Frontal cortex (tissue), 4 donors: ENCODE measurements at places on chromosomes 7 and 10.

- DNase-seq: no peak
These were observed 928 bp upstream of the CSTF2T start for GRCh38 chr10:51700228-51700817.

GRCh38 chr10:98463976-98464754 lies 17.4 kb upstream of the HPS1 start:
- DNase-seq: no peak

- DNase-seq: no peak
These were observed 18.9 kb downstream of the NOD1 start for GRCh38 chr7:30459591-30460245.

- no peak for DNase-seq
These were observed 44.8 kb upstream of the EMX2 start for GRCh38 chr10:117497736-117498135.

DNA sequence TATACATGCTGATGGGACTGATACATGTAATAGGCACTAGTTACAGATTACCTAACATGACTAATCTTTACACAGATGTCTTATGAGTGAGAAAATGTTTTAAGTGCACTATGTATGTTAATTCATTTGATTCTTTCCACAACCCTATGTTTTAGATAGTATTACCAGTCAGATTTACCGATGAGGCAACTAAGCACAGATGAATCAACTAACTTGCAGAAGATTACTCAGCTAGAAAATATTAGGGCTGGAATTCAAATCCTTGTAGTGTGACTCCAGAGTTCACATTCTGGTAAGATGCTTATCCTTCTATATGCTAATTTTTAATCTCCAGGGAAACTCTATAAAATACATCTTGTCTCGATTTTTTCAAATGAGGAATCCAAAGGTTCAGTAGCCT lies 964.9 kb downstream of the REEP3 start:
- DNase-seq: no peak

DNA sequence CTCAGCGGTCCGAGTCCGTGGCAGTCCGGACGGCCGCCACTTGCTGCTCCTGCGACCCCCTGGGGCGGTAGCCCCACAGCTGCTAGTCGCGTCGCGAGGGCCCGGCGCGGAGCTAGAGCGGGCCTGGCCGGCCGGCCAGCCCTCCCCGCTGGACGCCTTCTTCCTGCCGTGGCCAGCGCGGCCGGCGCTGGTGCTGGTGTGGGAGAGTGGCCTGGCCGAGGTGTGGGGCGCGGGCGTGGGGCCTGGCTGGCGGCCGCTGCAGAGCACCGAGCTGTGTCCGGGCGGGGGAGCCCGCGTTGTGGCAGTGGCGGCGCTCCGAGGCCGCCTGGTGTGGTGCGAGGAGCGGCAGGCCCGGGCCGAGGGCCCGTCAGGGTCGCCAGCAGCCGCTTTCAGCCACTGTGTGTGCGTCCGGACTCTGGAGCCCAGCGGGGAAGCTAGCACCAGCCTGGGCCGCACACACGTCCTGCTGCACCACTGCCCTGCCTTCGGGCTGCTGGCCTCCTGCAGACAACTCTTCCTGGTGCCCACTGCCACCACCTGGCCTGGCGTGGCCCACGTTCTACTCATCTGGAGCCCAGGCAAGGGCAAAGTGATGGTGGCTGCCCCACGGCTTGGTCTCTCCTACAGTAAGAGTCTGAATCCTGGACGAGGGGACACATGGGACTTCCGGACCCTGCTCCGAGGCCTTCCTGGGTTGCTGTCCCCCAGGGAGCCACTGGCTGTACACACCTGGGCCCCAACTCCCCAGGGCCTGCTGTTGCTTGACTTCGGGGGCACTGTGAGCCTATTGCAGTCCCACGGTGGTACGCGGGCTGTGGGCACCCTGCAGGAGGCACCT lies 631 bp downstream of the HPS6 start:
- DNase-seq: peak; percentile 55

GRCh38 chr7:26853788-26854393 lies 10.5 kb downstream of the SKAP2 start:
- no peak for DNase-seq

DNA sequence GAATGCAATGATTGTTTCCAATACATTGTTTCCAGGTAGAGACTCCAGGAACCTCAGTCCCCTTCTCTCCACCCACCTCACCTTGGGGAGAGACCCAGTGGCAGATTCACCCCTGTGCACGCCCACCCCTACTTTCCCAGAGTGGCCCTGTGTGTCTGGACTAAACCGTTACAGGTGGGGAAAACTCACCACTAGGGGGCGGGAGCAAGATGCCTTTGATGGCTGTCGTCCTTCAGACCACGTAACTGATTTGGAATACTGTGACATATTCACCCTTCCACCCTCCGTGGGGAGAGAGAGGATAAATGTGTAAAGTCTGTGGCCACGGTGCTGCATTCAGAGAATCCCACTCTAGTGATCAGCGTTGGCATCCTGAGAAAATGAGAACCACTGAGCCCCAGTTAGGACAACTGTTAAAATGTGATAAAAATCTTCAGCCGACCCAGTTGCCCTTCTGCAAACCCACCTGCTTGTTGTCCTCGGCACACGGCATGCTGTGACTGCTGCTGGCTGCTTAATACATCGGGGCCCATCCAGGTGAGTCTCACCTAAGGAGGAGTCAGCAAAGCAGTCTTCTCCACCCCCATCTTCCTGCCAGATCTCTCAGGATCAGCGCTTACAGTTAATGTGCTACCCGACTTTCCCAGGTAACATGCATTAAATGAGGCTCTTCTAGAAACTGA lies 41.5 kb upstream of the NMT2 start:
- peak; percentile 76 for DNase-seq

GRCh38 chr7:6252341-6252746 lies 20.1 kb downstream of the CYTH3 start:
- DNase-seq: no peak

DNA sequence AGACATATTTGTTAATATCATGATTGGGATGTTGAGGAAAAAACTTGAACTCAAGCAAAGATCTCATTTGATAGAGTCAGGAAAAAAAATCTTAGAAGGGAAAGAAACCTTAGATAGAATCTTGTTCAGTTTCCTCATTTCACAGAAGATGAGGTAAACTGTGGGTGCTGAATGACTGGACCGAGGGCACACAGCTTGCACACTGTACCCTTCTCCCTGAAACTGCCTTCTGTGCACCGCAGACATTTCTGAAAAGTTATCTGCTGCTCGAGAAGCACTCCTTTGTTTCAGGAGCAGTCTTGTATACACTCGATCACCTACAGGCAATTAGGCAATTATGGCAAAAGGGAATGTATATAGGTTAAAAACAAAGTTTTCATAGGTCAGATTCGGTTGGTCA lies 167.4 kb downstream of the SKAP2 start:
- DNase-seq: no peak

GRCh38 chr7:7099584-7100014 lies 82.7 kb upstream of the C1GALT1 start:
- DNase-seq: no peak

DNA sequence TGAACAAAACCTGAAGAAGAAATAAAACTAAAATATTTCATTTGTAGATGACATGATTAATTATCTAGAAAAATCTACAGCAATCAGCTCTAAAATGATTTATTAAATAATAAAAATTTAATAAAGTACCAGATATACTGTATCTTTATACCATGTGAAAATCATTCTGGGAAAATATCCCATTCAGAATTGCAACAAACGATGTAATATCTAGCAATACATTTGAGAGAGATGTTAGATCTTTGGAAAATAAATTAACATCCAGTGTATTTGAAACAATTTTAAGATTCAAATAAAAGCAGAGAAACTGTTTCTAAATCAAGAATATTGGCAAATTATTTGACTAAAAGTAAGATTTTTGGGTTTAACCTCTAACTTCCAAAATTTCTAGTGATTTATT lies 62.2 kb downstream of the ZEB1 start:
- no peak for DNase-seq

GRCh38 chr7:1817061-1817712 lies 147.1 kb downstream of the ELFN1 start:
- no peak for DNase-seq

DNA sequence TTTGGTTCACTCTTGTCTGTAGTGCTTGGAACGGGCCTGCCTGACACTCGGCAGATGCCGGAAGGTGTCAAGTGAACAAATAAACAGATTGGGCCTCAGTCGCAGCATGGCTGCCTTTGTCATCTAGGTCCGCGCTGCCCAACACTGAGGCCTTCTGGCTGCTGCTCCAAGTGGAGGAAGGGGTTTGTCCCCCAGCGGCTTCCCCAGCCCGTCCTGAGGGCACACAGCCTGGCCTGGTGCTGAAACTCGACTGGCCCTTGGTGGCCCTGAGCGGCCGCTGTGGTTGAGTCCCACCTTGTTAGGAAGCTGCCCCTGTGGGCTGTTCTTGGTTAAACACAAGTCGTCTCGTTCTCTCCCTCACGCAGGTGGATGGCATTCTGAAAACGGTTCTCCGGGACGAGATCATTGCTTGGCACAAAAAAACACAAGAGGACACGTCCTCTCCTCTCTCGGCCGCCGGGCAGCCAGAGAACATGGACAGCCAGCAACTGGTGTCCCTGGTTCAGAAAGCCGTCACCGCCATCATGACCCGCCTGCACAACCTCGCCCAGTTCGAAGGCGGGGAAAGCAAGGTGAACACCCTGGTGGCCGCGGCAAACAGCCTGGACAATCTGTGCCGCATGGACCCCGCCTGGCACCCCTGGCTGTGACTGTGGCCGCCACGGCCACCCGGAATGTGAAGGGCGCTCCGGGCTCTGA lies 132.1 kb downstream of the SMURF1 start:
- DNase-seq: no peak

GRCh38 chr10:45163315-45163975 lies 152.0 kb downstream of the OR13A1 start:
- no peak for DNase-seq
